ENCODE measurements at places on chromosomes 13 and 19.

DNA sequence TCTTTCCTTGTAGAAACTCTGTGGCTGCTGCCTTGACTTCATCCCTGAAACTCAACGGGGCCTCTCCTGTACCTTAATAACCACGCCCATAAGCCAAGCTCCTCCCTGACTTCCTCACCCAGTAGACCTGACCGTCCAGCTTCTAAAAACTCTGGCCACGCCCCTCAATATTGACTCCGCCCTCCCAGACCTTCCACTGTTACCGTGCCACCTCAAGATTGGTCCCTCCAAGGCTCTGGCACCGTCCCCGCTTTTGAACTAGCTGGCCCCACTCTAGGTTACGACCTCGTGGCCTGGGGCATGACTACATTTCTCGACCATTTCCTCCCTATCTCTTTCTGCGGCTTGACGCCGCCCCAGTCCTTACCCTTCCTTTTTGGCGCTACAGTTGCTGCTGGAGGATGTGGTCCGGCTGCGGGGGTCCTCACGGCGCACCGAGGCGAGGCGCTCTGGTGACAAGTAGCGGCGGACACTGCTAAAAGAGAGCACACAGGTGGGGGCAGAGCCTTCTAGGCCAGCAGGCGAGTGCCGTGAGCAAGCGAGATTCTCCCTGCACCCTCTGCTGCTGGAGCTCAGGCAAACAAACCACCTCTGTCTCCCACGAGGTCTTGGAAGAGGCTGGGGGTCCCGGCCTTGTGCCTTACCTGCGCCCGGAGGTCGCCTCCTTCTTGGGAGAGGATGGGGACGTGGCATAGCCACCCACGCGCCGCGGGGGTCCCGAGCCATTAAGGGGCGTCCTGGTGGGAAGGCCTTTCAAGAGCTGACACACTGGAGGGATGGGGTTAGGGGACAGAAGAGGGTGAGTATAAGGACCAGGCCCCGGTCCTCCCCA is 2.3 kb upstream of the EML2 start:
- DNase-seq: no peak

DNA sequence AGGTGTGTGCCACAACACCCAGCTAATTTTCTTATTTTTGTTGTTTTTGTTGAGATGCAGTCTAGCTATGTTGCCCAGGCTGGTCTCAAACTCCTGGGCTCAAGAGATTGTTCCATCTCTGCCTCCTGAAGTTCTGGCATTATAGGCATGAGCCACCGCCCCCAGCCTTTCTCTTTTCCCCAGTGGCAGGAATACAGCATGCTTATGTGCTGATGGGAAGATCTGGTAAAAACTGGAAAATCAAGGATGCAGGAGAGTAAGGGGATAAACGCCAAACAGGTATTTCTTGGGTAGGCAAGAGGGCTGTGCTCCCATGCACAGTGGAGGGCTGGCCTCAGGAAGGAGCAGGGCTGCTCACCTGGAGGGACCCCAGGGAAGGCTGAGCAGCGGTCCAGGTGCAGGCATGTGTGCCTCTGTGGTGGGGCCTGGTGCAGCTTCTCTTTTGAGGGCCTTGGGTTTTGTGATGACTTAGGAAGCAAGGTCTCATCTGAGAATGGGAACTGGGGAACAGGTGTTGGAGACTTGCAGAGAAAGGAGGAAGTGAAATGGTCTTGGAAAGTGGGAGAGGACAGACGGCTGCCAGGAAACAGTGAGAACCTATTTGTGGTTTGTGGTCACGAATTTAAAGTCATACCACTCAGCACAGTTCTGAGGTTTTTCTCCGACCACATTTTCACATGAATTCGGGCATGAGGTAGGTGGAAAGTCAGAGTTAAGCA is 106.5 kb downstream of the TEX26 start:
- DNase-seq: no peak

DNA sequence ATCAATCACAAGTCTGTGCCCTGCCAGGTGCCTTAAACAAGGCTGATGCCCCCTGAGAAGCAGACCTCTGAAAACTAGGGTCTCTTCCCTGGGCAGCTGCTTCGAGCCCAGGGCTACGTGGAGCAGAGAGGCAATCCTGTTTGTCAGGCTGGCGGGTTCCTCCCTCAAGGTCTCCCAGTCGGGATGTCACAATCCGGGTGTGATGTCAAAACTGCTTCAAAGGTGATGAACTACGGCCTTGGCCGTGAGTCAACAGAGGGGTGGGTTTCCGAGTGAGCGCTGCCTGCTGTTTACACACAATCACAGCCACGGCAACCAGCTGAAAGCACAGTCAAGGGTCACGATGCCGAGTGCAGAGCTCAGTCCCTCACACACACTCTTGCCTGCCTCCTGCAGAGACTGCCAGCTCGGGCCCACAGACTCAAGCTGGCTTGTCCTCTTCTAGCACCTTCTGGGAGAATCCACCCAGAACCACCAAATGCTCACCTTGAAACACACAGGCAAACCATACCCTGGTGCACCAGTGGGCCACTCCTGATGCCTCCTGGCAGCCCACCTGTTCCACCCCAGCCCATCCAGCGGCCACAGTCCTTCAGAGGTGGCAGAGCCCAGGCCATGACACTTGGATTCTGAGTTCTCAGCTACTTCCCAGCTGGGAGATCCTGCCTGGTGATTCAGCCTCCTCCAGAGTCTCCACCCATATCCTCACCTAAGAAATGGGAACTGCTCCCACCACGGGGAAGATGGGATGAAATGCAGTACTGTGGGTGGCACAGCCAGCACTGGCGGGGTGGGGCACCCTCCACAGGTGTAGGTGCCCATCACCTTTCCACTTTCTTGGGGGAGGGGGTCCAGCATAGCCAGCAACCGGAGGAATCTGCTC is 6.8 kb downstream of the ELL start:
- no peak for DNase-seq

DNA sequence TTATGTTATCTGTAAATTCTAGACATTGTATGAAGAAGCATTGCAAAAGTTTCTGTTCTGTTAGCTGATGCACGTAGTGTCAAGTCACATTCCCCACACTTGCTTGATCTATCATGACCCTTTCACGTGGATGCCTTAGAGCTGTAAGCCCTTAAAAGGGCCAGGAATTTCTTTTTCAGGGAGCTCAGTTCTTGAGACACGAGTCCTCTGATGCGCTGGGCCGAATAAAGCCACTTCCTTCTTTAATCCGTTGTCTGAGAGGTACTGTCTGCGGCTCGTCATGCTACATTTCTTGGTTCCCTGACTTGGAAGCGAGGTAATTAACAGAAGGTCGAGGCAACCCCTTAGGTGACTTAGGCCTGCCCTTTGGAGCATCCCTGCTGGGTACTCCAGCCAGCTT is 5.8 kb downstream of the ZNF816 start:
- no peak for DNase-seq

DNA sequence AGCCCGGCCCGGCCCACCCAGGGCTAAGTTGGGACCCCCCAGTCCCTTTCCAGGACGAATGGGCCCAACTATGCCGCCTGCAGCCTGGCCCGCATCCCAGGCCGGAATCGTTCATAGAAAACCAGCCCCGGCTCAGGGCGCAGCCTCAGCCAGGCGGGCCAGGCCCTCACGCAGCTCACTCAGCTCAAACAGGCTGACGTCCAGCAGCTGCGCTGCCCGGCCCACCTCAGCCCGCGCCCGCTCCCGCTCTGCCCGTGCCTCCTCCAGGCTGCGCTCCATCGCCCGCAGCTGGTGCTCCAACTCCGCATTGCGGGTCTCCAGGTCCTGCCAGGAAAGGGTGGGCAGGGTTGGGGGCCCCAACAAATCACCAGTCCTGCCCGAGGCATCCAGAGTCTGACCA is 9.8 kb downstream of the DDX49 start:
- no peak for DNase-seq

- no peak for DNase-seq
Observed at GRCh38 chr13:39281539-39282150, 243.4 kb downstream of the NHLRC3 start.
